Stimulated activated naive CD8-positive, alpha-beta T cell treated with anti-CD3 and anti-CD28 coated beads, Interleukin-15, Interleukin-2, amounts not matched to agents 100 U/mL and 50 U/mL, for 24 hours (primary cell): ENCODE measurements at places on chromosomes 11 and 22.
A peak's percentile ranks its signal among the peaks of the same experiment; 100 is the strongest.

DNA sequence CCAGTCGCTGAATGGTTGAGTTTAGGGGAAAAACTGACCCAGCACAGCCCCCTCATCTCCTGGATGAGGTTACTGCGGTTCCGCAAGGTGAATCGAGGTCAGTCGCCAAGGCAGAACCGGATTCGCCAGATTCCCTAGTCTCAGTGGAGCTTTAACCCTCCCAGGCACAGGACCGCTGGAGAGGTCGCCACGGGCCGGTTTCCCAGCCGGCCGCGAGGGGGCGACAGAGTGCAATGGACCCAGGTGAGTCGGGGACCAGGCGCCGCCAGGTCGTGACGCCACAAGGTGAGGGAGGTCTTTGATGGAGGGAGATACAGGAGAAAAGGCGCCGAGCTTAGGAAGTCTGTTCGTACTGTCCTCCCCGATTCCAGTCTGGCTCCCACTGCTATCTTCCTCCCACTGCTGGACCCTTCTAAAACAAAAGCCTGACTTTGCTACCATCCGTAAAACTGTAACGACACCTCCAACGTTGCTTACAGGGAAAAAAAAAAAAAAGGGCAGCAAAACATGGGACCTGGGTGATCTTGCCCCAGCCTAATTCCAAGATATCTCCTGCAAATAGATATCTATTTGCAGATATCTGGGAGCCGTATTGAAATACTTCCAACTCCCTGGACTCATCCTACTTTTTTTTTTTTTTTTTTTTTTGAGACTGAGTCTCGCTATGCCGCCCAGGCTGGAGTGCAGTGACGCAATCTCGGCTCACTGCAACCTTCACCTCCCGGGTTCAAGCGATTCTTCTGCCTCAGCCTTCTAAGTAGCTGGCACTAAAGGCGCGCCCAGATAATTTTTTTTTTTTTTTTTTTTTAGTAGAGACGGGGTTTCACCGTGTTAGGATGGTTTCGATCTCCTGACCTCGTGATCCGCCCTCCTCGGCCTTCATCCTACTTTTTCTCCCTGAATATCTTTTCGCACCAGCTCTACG lies 1.4 kb upstream of the GGA1 start:
- peak; percentile 96 for DNase-seq

DNA sequence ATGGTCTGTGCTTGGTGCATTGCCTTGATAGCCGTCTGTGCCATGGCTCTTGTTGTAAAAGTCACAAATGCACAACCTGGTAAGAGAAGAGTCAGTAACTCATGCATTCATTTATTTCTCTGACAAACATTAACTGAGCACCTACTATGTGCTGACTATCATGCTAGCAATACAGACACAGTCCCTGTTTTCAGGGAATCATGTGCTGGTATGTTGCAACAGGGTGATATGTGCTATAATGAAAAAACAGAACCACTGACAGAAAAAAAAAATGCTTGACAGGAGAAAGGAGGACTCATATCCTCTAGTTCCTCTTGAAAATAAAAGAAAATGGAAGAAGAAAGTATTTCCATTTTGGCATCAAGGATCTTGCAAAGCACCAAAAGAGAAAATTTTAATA lies 34.5 kb upstream of the RAPSN start:
- DNase-seq: no peak

DNA sequence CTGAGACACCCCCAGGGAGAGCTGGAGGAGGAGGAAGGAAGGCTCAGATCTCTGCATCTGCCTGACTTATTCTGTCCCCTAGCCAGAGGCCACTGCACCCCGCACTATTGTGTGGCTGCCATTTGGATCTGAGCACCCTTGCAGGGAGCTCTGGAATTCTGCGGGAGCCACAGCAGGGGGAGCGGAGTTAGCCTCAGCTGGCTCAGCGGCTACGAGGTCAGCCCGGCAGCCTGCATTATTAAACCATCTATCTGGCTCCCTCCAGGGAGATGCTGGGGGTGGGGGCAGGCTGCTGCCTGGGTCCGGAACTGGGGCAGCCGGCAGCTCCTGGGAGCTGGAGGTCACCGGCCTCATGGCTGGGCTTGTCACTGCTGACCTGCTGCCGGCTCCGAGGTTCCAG lies 6.5 kb upstream of the ELFN2 start:
- DNase-seq: no peak

DNA sequence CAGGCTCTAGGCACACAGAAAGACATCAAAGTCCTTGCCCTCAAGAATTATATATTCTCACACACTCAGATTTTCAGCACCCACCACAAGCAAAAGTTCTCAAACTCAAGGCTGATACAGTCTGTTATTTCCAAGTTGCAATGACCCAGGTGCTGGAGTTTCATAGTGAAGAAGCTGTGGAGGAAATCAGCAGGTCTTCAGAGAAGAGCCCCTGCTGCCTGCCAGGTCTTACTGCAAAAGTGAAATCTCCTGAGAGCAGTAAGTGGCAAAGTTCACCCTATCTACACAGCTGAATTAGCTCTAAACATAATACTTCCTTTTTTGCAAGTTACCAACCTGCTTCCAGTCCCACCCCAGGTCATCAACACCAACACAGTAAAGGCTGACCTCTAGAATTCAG lies 64.6 kb downstream of the RPL27A start:
- DNase-seq: no peak

DNA sequence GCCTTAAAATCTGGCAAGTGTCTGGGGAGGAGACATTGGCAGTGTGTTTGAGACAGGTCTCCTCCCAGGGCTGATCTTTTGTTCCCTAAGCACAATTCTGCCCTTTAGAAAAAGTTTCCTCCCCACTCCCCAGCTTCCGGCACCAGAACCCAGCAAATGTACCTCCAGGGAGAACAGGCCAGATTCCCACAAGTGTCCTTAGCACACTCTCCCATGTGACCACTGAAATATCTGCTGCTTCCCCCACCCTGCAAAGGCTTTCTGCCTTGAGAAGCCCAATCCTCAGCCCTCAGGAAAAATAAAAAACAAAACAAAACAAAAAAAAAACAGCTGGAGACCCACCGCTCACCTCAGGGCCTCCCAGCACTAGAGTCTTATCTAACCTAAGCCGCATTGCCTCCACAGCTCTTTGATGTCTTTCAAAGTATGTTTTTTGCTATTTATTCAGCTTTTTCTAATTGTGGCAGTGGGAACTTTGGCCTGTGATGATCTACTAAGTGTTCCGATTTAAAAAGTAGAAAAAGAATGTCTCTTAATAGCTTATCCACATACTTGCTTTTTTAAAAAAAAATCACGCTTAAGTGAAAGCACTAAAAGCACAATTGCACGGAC lies 29.0 kb upstream of the FBLN1 start:
- DNase-seq: no peak

DNA sequence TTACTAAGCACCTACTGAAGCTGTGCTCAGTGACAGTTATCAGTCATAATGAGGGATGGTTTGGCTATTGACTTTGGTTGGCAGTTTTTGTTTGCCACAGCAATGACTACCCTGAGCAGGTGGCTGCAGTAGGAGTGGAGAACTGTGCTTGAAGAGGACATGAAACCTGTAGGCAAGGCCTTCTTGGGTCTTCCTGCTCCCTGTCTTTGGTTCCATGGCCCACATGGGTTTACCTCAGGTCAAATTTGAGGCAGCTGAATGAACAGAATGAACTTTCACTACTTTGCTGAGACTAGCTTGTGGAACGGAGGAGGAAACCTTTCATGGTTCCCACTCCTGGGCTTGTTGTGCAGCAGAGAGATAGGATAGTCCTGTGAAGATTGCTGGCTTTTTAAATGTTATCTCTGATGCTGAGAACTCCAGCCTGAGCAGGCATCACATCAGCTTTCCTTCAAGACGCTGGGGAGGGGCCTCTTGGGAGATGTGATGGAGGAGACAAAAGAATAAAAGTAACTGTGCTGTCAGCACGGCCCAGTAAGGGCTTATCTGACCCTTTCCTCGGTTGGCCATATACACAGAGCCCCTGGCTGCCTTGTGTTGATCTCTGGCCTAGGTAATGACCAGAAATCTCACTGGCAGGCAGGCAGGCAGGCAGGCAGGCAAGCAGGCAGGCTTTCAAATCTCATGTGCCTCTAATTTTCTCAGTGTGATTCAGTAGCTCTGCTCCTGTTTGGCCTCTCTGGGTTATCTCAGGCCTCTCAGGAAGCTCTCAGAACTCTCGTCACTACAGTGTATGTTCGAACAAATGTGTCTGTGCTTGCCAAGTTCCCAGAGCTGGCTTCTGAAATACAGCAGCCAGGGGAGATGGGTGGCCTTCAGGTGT lies 12.0 kb downstream of the STIM1 start:
- peak; percentile 30 for DNase-seq

DNA sequence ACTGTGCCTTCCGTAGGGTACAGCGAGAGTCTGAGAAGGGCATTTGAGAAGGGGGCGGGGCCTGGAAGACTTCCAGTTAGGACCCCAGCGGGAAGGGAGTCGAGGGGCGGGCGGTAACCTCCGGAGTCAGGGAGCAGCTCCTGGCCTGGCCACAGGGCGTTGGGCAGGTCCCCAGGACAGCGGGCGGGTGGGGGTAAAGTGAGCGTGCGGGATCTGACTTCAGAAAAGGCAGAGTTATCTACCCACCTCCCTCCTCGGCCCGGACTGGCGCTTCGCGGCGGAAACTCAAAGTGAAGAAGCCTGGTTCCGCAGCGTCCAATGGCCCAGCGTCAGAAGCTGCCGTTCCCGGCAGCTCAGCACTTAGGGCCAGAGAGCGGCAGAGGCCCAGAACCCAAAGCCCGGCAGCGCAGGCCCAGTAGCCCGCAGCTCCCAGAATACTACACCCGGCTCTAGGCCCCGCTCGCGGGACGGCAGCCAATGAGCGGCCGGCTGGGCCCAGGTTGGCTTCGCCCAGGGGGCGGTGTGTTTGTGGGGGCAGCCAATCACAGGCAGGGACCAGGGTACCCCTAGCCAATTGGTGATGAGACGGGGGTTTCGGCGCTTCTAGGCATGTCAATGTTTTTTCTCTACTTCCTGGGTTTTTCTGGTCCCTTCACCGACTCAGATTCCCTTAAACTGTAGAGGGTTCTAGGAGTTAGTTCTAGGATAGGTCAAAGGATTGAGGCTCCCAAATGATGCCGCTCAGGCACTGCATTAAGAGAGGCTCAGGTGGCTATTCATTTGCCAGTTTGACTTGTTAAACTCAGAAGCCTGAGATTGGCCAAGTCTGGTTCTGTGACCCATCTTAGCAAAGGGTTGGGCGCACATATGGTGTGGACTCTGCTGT lies at the start of gene TRIM68:
Gene TRIM68, minus strand, starts transcription at position 451 of the 886 bp plus-strand sequence. CDS start 2,727 bp downstream, outside the sequence.
- DNase-seq: peak; percentile 94
